ENCODE measurements at places on chromosomes 1 and 21.

DNA sequence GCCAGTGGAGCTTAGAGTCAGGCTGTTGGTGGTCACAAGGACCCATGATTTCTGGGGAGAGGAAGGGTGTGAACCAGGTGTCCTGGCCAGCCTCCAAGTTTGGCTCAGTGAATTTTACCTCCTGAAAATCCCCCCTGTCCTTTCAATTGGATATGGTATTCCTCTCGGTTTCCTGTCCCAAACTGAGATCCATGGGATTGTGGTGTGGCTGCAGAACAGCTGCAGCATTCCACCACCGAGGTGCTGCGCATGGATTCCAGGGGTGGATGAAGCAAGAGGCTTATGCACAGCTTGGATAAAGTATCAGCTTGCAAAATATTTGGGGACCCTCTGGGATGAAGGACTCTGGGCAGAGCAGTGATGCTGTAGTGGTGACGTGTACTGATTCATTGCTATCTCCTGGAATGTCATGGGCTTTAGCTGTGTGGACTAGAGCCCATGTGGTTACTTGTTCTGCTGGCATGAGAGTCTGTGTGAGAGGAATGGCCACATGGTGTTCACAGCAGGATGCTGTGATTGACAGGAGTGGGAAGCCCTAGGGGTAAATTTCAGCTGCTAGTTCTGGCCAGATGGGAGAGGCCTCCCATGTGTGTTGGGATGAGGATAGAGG lies 148.7 kb upstream of the SPAG17 start:
- no peak for DNase-seq

GRCh38 chr21:17491716-17492414 lies 21.0 kb upstream of the CXADR start:
- peak; percentile 73 for DNase-seq

GRCh38 chr21:42534421-42535378 lies 21.0 kb downstream of the SLC37A1 start:
- DNase-seq: no peak

- no peak for DNase-seq
These were observed 242.5 kb upstream of the VAMP3 start for GRCh38 chr1:7528386-7529198.

GRCh38 chr1:176501599-176501998 lies 38.6 kb downstream of the PAPPA2 start:
- no peak for DNase-seq

- DNase-seq: no peak
These were observed 19.1 kb upstream of the RXRG start for GRCh38 chr1:165463978-165464377.

DNA sequence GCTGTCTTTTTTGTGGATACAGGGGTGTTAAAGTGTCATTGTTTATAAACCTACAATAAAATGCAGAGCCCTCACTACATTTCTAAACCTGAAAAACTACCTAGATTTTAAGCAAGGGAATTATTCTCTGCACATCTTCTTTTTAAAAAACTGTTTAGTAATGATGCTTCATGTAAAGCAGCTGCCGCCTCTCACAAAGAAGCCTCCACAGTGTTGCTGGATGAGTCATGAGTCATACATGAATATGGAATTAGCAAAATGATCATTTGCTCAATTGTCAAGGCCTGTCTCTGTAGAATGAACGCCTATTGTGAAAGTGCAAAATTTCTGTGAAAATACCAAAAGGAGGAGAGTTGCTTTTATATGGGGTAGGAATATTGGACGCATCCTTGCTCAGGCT lies 259.5 kb upstream of the CHRM3 start:
- no peak for DNase-seq

GRCh38 chr1:219790834-219791615 lies 137.3 kb downstream of the SLC30A10 start:
- no peak for DNase-seq

- DNase-seq: no peak
These were observed 2.8 kb downstream of the HES4 start for GRCh38 chr1:996851-997712.

DNA sequence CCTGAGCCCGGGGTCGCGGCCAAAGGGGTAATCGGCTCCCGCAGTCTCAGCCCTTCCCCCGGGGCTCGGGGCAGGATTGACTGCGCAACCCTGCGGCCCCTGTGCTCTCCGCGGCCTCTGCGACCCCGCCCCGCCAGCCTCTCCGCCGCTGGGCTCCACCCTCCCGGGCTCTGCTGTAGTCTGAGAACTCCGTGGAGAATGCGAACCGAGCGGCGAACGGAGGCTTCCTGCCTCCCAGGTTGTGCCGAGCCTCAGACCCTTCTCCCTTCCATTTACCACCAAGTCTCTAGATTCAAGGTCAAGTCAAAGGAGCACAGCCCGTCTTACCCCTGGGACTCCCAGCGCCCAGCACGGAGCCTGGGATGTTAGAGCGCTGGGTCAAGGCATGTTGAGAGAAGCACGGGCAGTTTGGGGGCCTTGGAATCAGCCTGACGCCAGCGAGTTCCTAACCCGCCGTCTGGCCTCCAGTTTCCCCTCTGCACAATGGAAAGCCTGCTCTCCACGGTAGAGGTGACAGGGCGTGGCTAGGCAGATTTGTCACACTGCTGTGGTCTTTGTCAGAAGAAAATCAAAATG lies 3.0 kb downstream of the ATP2B4 start:
- DNase-seq: peak; percentile 80
